ENCODE measurements at places on chromosomes 13 and 19. TPM values are rescaled to one million over a fixed set of nuclear protein-coding genes. Genes with fewer than 3 reads are reported as not detected.

- peak; percentile 30 for DNase-seq
Measured at GRCh38 chr13:33188093-33188882, 97.3 kb downstream of the STARD13 start.

GRCh38 chr13:35484384-35484783, 7.9 kb upstream of the MAB21L1 start:
- no peak for DNase-seq

DNA sequence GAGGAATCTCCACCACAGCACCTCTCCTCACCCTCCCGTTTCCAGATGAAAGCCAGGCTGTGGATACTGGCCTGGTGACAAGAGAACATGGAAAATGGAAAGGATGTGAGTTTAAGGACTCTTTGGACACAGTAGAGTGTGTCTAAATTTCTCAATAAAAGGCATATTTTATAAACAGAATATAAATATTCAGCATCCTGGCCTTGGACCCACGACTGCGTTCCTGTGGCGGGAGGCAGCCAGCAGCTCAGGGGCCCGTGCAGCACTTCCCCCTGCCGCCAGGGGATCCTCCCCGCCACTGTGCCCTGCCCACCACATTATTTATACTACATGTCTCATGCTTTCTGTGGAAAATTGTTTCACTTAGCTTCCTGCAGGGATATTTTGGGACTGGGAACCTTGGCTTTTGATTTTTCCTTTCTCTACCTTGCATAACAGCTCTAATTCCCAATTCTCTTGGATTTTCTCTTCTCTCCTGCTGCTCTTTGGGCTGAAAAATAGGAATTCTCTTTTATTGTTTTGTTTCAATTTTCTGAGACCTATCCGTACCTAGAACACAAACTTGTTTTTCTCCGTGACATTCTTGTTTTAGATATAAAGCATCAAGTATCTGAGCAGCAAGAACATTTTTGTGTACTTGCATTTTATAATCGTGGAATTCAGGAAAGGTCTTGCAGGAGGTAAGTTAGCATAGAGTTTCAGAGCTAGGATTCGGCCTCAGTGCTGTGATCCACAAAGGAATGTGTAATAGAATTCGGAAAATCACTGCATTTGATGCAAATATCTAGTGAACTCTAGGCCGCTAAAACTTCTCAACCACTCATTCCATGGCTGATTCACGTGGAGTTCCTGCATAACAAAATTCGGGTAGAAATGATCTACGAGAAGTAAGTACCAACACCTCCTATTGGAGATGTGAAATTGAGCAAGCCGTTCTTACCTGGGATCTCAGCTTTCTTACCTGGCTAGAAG, 107.7 kb upstream of the SPATA13 start:
- peak; percentile 44 for DNase-seq

- no peak for DNase-seq
Measured at GRCh38 chr19:46381346-46381745, 32.0 kb downstream of the CCDC8 start.

- no peak for DNase-seq
Measured at GRCh38 chr13:37652596-37652995, 54.0 kb upstream of the POSTN start.

DNA sequence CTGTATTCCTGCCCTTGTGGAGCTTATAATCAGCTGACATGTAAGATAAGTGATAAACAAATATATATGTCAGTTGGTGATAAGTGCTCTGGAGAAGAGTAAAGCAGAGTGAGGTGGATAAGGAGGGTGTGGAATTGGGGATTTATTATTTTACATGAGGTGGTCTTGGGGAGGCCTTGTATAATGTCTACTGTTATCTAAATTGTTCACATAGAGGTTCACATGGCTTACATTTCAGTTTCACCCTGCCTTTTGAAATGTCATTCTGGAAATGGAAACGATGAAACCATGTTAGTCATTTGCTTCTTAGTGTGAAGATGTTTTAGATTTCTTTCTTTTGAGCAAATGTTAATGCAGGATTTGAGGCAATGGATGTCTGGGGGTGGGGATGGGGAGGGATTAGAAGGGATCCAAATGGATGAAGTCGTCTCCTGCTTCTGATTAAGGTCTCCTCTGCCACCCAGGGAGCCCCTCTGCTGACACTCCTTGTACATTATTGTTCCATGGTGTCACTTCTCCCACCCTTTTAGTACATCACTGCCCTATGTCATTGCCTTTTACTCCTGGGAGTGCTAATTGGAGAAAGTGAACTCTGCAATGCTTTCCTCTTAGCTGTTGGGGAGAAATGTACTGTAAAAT, 14.0 kb downstream of the B3GLCT start:
- DNase-seq = peak; percentile 59

DNA sequence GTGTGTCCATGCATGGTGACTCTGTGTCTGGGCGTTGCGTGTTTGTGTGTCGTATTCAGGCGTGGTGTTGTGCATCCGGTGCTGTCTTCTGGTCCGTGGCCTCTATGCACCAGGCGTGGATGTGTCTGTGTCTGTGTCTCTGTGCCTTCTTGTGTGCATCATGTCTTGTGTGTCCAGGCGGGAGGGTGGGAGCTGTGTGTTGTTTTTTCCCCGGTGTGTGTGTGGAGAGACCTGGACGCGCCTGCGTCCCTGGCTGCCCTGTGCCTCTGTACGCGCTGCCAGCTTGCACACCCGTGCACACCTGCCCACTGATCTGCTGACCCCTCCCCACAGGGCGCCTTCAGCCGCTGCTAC, 1.1 kb downstream of the PLK5 start:
- no peak for DNase-seq

GRCh38 chr19:50896591-50897190, 14.5 kb downstream of the KLK4 start:
- DNase-seq = peak; percentile 67

GRCh38 chr13:84641491-84641890, 759.2 kb upstream of the SLITRK1 start:
- DNase-seq = peak; percentile 56

GRCh38 chr13:66216728-66217127, 1013.4 kb downstream of the PCDH9 start:
- DNase-seq = no peak

The KLK6 gene
- not detected for polyA plus RNA-seq

- no peak for DNase-seq
Measured at GRCh38 chr19:23403052-23403451, 7.8 kb upstream of the ZNF91 start.

GRCh38 chr13:60226507-60226906, 62.8 kb upstream of the DIAPH3 start:
- DNase-seq = peak; percentile 34

GRCh38 chr19:13959141-13959961, 7.0 kb downstream of the DCAF15 start:
- no peak for DNase-seq

DNA sequence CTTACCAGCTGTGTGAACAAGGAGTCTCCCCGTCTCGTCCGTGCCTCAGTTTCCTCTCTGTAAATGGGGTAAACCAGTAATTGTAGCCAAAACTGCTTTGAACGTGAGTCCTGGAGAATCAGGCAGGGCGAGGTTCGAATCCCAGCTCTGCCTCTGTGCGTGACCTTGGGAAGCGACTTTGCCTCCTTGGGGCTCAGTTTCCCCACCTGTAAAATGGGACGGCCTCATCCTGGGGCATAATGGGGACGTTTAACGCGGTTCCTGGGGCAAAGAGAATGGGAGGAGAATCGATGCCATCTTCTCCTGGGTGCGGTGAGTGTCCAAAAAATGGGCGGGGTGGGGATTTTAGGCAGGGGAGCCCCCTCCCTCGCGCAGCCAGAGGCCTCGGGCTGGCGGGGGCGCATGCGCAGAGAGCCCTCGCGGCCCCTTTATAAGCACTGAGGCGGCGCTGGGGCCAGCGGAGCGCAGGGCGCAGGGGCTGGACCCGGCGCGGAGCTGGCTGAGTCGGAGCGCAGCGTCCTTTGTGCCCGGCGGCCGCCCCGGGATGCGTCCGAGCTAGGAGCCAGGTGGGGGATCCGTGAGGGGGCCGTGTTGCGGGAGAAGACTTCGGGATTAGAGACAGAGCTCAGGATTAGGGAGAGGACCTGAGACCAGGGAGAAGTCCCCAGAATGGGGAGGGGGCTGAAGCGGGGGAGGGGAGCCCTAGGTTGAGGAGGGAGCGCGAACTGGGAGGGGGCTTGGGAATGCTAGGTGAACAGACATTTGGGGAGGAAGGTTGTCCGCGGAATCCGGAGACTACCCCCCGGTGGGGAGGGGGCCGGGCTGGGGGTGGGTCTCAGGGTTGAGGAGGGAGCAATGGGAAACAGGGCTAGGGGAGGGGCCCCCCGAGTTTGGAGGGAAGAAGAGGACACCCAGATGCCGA, at the start of gene NCAN:
Gene NCAN, plus strand, starts transcription at position 460 of the 922 bp plus-strand sequence. CDS start 4,996 bp downstream, outside the sequence.
- DNase-seq = no peak

- no peak for DNase-seq
Measured at GRCh38 chr19:46198756-46199155, 30.8 kb upstream of the IGFL1 start.

Data from GM23248 (cell line).